Upper lobe of right lung (tissue), 1 donor: ENCODE measurements at places on chromosomes 3 and 15. TPM values are rescaled to one million over a fixed set of nuclear protein-coding genes. Genes with fewer than 3 reads are reported as not detected.

Gene GATA2
- 86.6 TPM for total RNA-seq

Gene C3orf85
- not detected for total RNA-seq

GRCh38 chr3:159112724-159113123, 310.9 kb downstream of the MFSD1 start:
- DNase-seq = no peak
- no peaks in the 10 kb centered on the region for H3K27me3 ChIP-seq
- H3K27ac ChIP-seq = no peak overlapping the region
- no peaks in the 10 kb centered on the region for H3K4me1 ChIP-seq
- H3K4me3 ChIP-seq = no peak overlapping the region

Gene IQCF5
- not detected for total RNA-seq
